Activated CD8-positive, alpha-beta memory T cell treated with anti-CD3 and anti-CD28 coated beads for 24 hours (primary cell): ENCODE measurements at places on chromosomes 2 and 18.

DNA sequence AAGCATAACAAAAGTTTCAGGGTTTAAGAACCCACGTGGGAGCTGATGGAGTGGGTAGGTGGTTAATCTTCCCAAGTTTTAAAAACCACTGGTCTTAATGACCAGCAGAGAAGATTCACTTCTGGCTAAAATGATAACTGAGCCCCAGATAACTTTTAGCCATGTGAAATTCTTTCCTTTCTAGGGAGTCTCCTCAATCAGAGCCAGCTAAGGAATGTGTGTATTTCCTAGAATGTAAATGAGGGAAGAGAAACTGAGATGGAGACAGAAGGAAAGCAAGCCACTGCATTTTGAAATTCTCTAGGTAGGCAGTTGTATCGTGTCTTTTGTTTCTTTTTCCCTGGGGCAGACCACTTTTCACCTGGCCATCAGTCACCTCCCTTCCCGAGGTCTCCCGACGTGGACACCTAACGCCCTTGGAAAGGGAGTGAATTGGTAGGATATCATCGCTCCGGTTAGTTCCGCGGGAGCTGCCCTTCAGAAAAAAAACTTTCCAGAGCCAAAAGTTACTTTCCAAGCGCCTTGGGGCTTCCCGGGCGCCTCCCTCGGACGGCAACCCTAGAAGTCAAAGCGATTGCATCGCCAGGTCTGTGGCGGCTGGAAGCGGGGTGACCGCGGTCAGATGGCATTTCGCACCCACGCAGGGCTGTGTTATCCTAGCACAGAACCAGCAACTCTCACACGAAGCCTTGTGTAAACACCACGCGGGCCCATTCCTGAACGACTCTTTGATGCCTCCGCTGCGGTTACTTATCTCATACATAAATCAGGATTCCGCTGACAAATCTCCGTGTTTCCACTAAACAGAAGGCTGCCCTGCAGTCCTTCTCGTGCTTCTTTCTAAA is 1.3 kb downstream of the COLEC12 start:
- DNase-seq = no peak

DNA sequence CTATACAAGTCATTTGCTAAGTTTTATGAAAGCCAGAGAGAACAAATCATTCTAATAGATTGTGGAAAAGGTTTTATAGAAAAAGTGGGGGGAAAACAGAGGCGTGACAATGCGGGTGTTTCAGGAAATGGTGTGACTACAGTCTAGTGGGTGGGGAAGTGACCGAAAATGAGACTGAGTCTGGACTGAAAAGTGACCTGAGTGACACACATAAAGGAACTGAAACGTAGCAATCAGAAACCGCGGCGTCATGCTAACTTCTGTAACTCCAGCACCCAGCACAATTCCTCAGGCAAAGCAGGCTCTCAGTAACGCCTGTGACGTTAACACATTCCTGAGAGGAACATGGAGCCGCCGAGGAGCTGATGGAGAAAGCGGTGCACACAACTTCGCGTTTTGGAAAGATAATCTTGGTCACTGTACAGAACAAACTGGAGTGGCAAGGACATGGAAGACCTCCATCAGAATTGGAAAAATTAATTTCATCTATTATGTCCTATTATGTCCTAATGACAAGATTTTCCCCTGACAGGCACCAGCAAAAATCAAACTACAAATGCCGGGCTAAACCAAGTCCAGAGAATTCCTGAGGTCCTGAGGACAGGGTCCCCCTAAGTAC is 1.4 kb upstream of the CD226 start:
- DNase-seq = peak; percentile 79

DNA sequence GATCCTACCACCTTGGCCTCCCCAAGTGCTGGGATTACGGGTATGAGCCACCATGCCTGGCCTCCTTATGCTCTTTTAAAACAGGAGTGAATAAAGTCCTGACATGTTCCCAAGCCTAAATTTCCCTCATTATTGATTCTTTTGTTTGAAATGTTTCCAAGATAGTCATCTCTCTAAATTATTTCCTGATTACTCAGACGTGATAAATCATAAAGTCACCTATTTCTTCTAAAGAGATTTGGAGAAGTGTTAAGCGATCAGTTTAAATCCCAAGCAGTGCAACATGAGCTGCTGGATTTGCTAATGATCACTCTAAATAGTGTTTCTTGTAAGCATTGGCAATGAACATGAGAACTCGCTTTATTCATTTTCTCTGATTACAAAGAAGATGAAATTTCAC is 51.8 kb downstream of the PMAIP1 start:
- no peak for DNase-seq

GRCh38 chr2:73243884-73244570 is 9.9 kb downstream of the CCT7 start:
- no peak for DNase-seq

GRCh38 chr2:233419602-233420391 is 65.5 kb downstream of the DGKD start:
- DNase-seq = peak; percentile 74

DNA sequence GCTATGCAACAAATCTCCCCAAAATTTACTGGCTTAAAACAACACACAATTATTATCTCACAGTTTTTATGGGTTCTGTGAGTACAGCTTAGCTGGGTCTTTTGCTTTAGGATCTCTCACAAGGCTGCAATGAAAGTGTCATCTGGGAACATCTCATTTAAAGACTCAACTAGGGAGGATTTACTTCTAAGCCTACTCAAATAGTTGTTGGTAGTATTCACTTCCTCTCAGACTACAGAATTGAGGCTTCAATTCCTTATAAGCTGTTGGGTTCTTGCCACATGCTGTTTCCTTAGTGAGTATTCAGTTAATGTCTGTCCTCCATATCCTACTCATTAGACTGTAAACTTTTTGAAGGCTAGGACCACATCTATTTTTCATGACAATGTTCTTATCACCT is 72.3 kb downstream of the MDH1 start:
- no peak for DNase-seq

GRCh38 chr2:31080361-31080760 is 57.9 kb downstream of the GALNT14 start:
- DNase-seq = no peak
